ENCODE measurements at places on chromosomes 6 and 20.

DNA sequence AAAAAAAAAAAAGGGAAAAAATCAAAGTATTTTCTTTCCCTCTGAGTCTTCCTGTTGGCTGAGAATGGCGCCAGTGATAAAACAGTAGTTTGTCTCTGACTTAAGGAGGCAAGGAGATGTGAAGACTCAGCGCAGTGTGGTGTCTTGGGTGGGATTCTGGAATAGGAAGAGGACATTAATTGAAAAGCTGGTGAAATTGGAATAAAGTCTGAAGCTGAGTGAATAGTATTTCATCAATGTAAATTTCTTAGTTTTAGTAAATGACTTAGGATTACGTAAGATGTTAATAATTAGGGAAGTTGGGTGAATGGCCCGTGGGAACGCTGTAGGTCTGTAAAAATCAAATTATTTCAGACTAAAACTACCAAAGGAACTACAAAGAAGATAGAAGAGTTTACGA, 122.8 kb upstream of the ZNF217 start:
- no peak for DNase-seq

DNA sequence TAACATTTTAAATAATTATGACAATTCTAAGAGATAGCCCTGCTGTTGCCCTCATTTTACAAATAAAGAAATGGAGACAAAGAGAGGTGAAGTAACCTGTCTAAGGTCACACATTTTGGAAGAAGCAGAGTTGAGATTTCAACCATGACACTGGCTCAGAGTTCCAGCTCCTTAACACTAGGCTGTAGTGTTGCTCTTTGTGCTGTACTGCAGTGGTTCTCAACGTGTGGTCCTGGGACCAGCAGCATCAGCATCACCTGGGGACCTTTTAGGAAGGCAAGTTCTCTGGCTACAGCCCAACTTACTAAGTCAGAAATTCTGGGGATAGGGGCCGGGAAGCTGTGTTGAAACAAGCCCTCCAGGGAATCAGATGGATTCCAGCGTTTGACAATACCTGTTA, 62.4 kb upstream of the FERMT1 start:
- no peak for DNase-seq

DNA sequence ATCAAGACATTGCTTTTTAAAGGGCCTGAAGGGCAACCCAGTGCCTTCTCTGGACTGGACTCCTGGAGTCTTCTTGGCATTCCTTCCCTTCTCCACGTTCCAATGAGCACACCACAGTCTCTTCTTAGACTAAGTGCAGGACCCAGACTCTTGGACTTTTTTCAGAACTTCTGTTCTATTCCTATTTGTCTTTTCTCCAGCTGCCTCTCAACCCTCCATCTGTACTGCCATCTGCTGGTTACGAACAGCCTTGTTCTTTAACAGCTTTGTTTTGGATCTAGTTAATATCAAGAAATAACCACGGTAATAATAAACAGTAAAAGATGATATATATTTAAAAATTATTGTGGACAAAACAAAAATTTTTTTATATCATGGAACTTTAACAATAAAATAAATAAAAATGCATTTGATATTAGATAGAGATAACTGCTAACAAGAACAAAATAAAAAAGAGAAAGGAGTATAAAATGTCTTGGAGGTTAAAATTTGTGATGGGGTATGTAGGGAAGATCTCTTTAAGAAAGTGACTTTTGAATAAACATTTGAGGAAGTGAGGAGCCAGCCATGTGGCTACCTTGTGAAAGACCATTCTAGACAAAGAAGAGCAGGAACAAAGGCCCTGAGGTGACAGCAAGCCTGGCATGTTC, 105.1 kb upstream of the HCRTR2 start:
- peak; percentile 72 for DNase-seq

- no peak for DNase-seq
Measured at GRCh38 chr6:15690510-15690909, 27.7 kb upstream of the DTNBP1 start.

DNA sequence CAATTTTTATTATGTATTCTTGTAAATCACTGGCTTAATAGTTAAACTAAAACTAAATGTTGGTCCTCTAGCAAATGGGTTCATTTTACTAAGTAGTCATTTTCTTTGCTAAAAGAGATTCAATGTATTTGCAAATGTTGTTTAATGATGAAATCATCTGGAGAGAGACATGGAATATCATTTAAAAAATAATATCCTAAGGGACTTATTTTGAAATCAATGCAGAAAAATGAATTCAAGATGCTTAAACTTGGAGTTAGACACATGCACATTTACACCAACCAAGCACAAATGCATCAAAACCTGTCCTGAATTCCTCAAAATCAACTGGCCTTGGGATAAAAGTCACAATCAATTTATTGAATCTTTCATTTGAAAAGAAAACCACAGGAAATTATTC, 165.0 kb upstream of the RNF217 start:
- DNase-seq, result no peak

- no peak for DNase-seq
Measured at GRCh38 chr6:84329516-84329915, 102.1 kb upstream of the CEP162 start.

DNA sequence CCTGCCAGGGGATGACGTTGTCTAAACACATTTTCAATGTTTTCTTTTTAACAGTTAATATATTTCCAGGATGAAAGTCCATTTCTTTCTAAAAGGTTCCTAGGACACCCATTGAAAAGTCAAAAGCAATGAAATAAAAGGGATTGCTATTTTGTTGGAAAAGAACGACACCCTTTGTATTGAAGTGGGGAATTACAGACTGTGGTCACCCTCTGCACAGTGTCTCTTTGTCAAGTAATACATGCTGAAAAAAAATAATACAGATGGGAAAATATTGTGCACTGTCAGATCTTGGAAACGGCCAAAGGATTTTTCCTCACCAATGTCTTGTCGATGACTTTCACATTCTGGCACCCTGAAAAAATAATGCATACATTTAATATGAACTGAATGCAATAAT, 56.9 kb downstream of the HAO1 start:
- no peak for DNase-seq

GRCh38 chr6:162973980-162974379, 246.2 kb downstream of the PACRG start:
- peak; percentile 13 for DNase-seq

DNA sequence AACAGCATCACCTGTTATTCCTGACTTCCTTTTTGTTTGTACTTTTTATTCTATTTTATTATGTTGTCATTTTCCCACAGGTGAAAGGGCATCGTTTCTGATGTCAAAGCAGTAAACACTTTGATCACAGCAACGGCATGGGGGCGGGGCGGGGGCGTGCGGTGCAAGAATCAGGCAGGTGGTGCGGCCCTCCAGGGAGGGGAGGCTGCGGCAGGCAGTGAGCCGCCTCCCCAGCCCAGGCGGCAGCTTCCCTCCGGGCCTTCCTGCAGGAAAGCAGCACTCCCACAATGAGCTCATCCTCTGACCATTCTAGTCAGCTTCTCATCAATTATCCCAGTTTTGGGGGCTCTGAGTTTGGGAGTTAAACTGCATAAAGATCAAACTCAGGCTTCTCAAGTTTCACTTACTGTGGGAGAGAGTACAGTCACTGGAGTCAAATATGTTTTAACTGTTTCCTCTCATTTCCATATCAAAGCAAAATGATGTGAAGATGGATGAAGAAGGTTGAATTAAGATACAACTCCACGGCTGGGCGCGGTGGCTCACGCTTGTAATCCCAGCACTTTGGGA, 608.4 kb upstream of the AGPAT4 start:
- no peak for DNase-seq

- no peak for DNase-seq
Measured at GRCh38 chr20:24309596-24309995, 159.8 kb upstream of the SYNDIG1 start.

DNA sequence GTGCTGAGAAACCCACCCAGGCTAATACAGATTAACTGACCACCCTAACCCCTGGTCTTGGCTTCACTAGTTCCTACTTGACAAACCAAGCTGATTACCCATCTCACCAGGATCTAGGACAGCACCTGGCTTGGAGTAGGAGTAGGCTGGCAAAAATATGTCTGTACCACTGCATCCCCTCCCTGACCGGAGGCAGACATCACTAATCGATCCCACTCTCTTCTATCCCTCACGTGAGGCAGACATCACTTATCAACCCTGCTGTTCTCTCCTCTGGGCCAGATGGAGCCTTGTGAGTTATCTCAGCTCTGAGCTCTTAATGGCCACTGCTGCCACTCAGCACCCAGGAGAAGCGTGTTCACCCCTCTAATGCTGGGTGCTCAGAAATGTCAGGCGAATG, 324.3 kb downstream of the CDH4 start:
- no peak for DNase-seq

- no peak for DNase-seq
Measured at GRCh38 chr20:16479666-16480065, 93.6 kb downstream of the KIF16B start.

- no peak for DNase-seq
Measured at GRCh38 chr6:40480678-40481077, 106.5 kb downstream of the LRFN2 start.

DNA sequence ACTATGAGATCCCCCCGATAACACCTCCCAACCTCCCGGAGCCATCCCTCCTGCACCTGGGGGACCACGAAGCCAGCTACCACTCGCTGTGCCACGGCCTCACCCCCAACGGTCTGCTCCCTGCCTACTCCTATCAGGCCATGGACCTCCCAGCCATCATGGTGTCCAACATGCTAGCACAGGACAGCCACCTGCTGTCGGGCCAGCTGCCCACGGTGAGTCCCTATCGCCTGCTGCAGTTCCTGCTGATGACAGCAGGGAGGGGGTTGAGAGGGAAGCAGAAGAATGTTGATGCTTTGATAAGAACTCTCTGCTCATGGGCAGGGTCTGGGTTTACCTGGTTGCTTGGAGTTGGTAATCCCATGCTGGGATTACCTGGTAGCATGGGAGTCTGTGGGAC, 91.9 kb downstream of the TOX2 start:
- no peak for DNase-seq

GRCh38 chr6:107180099-107180498, 64.8 kb upstream of the BEND3 start:
- DNase-seq, result no peak
